Panc1 (cell line): ENCODE measurements at places on chromosomes 12 and 14. TPM values are rescaled to one million over a fixed set of nuclear protein-coding genes. Genes with fewer than 3 reads are reported as not detected.

GALNT4 gene
- 5.1 TPM for total RNA-seq

OR4E2 gene
- total RNA-seq = not detected

HELB gene
- 4.9 TPM for total RNA-seq

VASH1 gene
- 5.2 TPM for total RNA-seq

PHETA1 gene
- 16.3 TPM for total RNA-seq

DBX2 gene
- not detected for total RNA-seq

MFAP5 gene
- not detected for total RNA-seq

CD163 gene
- total RNA-seq = 0.64 TPM

BCL7A gene
- total RNA-seq = 14.5 TPM

LYSET gene
- 20.9 TPM for total RNA-seq

SLC8A3 gene
- total RNA-seq = not detected

SIX4 gene
- total RNA-seq = 17.3 TPM

NAV3 gene
- 2.5 TPM for total RNA-seq

ALDH2 gene
- 9.0 TPM for total RNA-seq

ZCRB1 gene
- 68.8 TPM for total RNA-seq

INSM2 gene
- total RNA-seq = not detected

VRTN gene
- not detected for total RNA-seq

CCDC38 gene
- not detected for total RNA-seq

RSRC2 gene
- total RNA-seq = 57.8 TPM

PPM1H gene
- total RNA-seq = 22.9 TPM

TNS2 gene
- 48.1 TPM for total RNA-seq

MGST1 gene
- total RNA-seq = 8.8 TPM

INHBE gene
- total RNA-seq = 0.59 TPM

TROAP gene
- total RNA-seq = 50.0 TPM

ASB2 gene
- 0.28 TPM for total RNA-seq

GALC gene
- total RNA-seq = 9.7 TPM

C12orf56 gene
- 2.8 TPM for total RNA-seq

SAMD15 gene
- 1.4 TPM for total RNA-seq

KLRC2 gene
- total RNA-seq = not detected
